Mesothelial cell of epicardium (in vitro differentiated cells): ENCODE measurements at places on chromosomes 7 and 10.

DNA sequence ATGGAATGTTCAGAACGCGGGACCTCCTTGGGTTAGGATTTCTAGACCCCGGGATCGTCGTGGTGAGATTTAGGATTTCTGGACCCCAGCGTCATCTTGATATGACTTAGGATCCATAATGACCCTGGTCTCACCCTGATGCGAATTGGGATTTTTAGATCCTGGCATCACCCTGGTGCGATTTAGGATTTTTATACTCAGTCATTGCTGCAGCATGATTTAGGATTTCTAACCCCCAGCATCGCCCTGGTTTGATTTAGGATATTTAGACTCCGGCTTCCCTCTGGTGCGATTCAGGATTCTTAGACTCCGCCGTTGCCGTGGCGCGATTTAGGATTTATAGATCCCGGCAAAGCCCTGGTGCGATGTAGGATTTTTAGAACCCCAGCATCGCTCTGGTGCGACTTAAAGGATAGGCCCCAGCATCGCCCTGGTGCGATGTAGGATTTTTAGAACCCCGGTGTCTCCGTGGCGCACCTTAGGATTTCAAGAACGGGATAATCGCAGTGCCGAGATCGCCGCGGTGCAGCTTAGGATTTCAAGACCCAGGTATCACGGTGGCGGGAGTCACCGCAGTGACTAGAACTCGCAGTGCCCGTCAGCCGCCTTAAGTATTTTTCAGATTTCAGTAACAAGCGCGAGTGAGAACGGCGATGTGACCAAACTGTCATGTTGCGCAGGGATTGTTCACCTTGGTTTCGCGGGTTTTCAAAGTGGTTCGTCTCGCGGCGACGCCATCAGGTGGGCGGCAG is 814 bp downstream of the MEST start:
- no peak for DNase-seq
- H3K27me3 ChIP-seq: no peaks in the 10 kb centered on the region
- peaks cover 65% of the 10 kb centered on the region for H3K4me1 ChIP-seq
- H3K4me3 ChIP-seq: peak overlapping the region; percentile 82

DNA sequence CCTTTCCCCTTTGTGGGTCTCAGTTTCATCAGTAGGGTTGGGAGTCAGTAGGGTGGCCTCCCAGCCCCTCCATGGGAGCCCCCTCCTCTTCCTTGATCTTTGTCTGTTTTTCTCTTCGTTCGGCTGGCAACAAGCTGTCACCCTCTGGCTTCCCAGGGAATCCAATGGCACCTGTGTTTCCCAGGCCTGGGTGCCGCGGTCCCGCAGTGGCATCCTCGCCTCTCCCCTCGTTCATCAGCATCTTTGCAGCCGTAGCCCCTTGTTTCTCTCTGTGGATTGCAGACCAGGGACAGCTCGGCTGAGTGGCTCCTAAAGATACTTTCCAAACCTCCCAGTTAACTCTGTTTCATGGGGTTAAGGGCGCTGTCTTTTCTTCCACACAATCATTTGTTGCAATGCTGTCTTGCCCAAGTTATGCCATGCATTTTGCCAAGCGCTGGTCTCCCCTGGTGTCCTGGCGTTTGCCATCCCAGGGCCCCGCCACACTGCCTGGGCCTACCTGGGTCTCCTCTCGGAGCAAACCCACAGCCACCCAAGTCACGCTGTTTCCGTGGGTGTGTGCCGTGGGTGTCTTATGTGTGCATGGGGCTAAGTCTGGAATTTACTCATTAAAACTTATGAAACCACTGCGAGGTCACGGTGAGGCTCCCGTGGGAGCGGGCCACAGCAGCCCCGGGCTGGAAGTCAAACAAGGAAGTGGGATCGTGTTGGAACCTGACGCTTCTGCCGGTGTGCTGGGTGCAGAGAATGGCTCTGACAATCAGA is 189.4 kb upstream of the SHH start:
- H3K4me3 ChIP-seq: no peak overlapping the region
- H3K4me1 ChIP-seq: no peaks in the 10 kb centered on the region
- peaks cover 10% of the 10 kb centered on the region for H3K27me3 ChIP-seq

GRCh38 chr10:24701447-24701846 is 22.2 kb downstream of the ARHGAP21 start:
- H3K36me3 ChIP-seq: peaks cover 2% of the 10 kb centered on the region
- H3K27me3 ChIP-seq: no peaks in the 10 kb centered on the region
- H3K4me1 ChIP-seq: peaks cover 18% of the 10 kb centered on the region
- no peak overlapping the region for H3K27ac ChIP-seq

DNA sequence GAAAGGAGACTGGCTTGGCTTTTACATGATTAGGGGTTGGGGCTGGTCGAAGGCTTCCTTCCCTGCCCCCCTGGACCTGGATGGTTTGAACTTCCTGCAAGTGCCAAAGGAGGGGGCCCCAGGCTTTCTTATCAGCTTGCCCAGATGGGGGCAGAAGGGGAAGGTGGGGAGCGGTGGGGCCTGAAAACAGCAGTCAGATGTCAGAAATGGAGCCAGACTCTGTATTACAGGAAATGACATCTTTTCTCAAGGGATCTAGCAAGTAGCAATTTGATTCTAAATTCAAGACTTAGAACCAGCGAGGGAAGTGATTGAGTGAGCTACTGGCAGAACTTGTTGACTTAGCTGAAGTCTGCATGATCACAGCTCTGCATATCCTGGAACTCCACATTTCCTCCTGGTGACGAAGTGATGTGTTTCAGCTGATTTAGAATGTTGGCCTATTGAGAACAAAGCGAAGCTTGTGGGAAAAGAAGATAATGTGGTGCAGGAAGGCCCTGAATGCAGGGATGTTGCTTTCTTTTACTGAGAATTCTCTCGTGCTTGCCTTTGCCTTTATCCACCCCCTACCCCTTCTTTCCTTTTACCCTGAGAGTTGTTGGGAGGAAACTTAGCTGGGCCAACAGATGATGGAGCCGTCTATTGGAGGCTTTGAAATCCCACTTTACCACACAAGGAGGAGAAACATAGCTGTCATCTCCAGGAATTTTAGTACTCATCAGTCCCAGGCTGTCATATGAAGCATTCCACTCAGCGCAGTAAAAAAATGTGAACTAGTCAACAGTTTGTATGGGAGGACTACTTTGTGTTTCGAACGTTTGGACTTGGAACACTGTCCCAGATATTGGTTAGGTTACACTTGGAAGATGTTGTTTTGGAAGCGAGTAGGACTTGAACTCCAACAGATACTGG is 43.2 kb downstream of the CCNY start:
- H3K4me3 ChIP-seq: no peak overlapping the region
- DNase-seq: no peak
- H3K4me1 ChIP-seq: peaks cover 37% of the 10 kb centered on the region
- H3K27me3 ChIP-seq: no peaks in the 10 kb centered on the region

DNA sequence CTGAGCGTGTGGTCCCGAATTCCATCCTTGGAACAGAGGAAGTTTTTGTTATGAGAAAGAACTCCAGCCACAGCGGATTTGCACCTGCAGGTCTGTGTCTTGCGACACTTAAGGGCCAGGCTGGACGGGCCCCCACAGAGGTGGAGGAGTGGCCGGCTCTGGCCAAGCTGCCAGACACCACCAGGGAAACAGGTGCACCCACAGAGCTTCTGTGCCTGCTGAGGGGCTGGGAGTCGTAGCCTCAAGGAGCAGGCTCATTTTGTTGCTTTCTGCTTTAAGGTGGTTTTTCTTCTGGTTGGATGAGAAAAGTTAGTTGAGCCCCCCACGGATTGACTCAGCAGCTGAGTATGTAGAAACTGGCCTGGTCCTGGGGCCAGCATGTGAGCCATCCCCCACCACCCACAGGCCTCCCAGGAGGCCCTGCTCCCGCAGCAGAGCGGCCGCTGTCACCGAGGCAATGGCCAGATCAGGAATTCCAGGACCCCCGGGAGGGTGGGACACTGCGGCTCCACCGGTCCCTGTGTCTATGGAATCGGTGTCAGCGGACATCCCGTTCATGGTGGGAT is 41.9 kb downstream of the NKX6-2 start:
- no peak overlapping the region for H3K27ac ChIP-seq
- H3K36me3 ChIP-seq: no peaks in the 10 kb centered on the region
- H3K27me3 ChIP-seq: no peaks in the 10 kb centered on the region
- H3K4me3 ChIP-seq: no peak overlapping the region
- no peaks in the 10 kb centered on the region for H3K4me1 ChIP-seq
- DNase-seq: no peak

- peaks cover 11% of the 10 kb centered on the region for H3K27me3 ChIP-seq
- peaks cover 11% of the 10 kb centered on the region for H3K4me1 ChIP-seq
- no peak for DNase-seq
Observed at GRCh38 chr7:44098092-44099068, 5.8 kb upstream of the AEBP1 start.

DNA sequence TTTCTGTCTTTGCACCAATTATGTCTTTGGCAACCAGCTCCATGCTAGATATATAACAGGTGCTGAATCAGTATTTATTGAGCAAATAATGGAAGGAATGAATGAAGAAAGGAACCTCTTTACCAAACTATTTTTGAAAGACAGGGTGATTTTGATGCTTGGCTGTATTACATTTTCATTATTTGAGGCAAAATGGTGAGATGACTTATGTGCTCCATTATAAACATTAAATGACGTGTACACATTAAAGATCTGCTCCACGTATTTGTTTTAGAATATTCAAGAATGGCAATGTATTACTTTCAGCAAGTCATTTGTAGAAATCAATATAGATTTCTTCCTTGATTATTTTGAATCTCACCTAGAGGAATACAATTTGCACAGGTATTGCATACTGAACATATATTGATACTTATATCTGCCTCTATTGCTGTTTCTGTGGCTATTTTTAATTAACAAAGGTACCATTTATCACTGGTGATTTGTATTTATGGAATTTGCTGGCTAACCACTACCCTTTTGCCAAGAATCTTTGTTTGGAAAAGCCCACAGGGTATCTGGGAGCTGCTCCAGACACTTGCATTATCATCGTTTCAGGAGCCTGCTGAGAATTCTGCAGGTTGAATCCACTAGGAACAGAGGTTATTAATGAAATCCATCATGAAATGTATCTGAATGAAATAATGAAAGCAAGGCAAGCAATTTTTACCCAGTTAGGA is 92.2 kb downstream of the SEMA3C start:
- DNase-seq: no peak
- H3K27ac ChIP-seq: peak overlapping the region; percentile 25
- peaks cover 50% of the 10 kb centered on the region for H3K4me1 ChIP-seq
- H3K36me3 ChIP-seq: peaks cover 18% of the 10 kb centered on the region
- no peaks in the 10 kb centered on the region for H3K27me3 ChIP-seq
- no peak overlapping the region for H3K4me3 ChIP-seq

DNA sequence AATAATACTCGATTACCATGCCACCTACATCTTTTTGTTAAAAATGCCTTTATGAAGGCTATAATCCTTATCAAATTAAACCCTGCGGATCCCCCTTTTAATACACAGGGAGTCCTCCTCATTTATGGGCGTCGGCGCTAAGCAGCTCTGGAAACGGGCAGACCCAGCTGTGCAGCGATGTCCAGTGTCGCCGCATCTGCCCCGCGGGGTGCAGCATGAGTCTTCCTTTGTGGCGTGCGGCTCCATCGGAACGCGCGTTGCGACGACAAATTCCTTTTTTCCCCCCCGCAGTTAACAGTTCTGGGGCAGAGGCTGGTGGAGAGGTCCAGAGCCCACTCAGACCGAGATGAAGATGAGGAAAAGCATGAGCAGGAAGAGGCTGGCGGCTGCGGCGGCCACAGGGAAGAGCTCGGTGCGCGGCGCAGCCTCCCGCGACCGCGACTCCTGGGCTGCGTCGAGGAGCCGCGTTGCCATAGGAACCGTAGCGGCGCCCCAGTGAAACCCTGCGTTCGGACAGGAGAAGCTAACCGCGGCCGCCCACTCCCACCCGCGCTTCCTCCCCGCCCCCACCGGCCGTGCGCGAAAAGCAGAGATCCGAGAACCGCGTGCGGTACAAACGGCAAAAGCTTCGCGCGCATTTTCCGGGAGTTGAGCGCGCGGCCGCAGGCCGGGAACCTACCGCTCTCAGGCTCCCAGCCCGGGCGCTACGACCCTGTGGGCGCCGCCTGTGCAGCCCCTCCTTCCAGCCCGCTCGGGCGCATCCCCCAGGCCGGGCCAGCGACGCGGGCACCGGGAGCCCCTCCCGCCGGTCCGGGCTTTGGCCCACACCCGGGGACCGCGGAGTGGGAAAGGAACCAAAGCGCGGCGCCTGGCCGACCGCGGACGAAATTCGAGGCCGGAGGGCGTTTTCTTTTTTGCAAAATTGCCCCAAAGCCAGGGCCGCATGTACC is 130.6 kb downstream of the SPAG6 start:
- peaks cover 84% of the 10 kb centered on the region for H3K27me3 ChIP-seq
- no peak for DNase-seq
- H3K36me3 ChIP-seq: no peaks in the 10 kb centered on the region
- H3K27ac ChIP-seq: peak overlapping the region; percentile 76
- peaks cover 22% of the 10 kb centered on the region for H3K4me1 ChIP-seq

DNA sequence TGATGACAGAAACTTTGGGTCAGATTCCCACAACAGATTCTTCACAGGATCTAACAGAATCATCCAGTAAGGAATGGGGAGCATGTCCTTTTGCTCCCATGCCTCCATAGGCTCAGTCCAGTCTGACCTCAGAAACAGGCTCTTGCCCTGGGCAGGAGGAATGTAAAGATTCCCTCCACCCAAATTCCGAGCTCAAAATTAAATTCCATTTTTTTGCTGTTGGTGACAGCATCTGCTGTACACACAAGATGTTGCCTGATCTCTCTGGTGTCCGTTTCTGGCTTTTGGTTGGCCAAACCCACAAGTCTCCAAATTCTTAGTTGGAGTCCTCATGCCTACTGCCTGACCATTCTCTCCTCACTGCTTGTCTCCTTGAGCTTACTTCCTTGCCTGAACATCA is 53.7 kb downstream of the SEM1 start:
- H3K36me3 ChIP-seq: peaks cover 10% of the 10 kb centered on the region
- DNase-seq: no peak
- H3K4me3 ChIP-seq: no peak overlapping the region
- no peaks in the 10 kb centered on the region for H3K27me3 ChIP-seq

DNA sequence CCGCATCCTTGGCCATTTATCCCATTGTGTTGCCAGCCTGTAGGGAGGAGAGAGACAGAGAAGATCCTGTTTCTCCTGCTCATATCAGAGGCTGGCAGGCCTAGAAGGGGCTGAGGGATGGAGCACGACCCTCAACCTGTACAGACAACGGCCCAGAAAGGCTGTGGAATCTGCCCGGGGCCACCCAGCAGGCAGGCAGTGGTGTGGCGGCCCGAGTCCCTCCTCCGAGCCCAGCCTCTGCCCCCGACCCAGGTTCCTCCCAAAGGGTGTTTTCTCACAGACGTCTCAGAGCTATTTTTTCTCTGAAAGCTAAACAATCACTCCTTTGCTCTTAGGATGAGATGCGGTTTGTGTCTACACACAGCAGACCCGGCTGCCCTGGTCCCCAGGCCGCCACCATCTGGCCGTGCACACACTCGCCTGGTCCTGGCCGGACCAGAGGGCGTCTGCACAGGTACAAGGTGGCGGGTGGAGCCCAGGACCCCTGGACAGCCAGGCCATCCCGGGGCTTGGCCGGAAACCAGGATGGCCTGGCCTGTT is 69.3 kb downstream of the FOXL3 start:
- H3K27me3 ChIP-seq: peaks cover 6% of the 10 kb centered on the region
- no peak overlapping the region for H3K27ac ChIP-seq
- peaks cover 25% of the 10 kb centered on the region for H3K4me1 ChIP-seq
- DNase-seq: no peak
- peaks cover 2% of the 10 kb centered on the region for H3K36me3 ChIP-seq

GRCh38 chr7:112448891-112449290 is 1.4 kb upstream of the IFRD1 start:
- DNase-seq: no peak
- peak overlapping the region; percentile 99 for H3K27ac ChIP-seq
- no peaks in the 10 kb centered on the region for H3K36me3 ChIP-seq
- no peaks in the 10 kb centered on the region for H3K27me3 ChIP-seq
- peaks cover 34% of the 10 kb centered on the region for H3K4me1 ChIP-seq

GRCh38 chr7:41503438-41503837 is 199.5 kb downstream of the INHBA start:
- H3K4me1 ChIP-seq: peaks cover 2% of the 10 kb centered on the region
- H3K27me3 ChIP-seq: no peaks in the 10 kb centered on the region
- no peak for DNase-seq
- H3K27ac ChIP-seq: no peak overlapping the region
- no peaks in the 10 kb centered on the region for H3K36me3 ChIP-seq
